ENCODE measurements at places on chromosomes 1 and 21. TPM values are rescaled to one million over a fixed set of nuclear protein-coding genes. Genes with fewer than 3 reads are reported as not detected.

- no peak for DNase-seq
- no peak overlapping the region for H3K4me3 ChIP-seq
- no peaks in the 10 kb centered on the region for H3K36me3 ChIP-seq
- H3K4me1 ChIP-seq, result peaks cover 5% of the 10 kb centered on the region
- H3K27ac ChIP-seq, result peak overlapping the region; percentile 9
Observed at GRCh38 chr1:82225421-82226185, 424.9 kb downstream of the ADGRL2 start.

DNA sequence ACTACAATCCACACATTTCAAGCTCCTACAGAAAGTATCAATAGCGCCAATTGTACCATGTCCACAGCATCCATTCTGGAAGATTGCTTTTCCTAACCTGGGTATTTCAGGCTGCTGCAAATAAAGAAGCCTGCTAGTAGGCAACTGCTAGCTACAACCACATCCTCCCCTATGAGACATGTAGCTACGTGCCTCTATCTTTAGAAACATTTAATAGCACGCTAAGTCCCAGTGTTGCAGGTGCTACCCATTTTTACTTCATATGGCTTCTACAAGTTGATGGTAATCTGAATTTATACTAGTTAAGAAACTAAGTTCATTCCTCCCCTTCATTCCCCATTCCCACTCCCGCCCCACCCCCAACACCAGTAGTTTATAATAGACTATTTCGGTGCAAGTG, 7.4 kb upstream of the AMPD1 start:
- H3K4me1 ChIP-seq, result no peaks in the 10 kb centered on the region
- no peak overlapping the region for H3K4me3 ChIP-seq
- no peak for DNase-seq
- no peak overlapping the region for H3K27ac ChIP-seq
- no peaks in the 10 kb centered on the region for H3K27me3 ChIP-seq
- peaks cover 6% of the 10 kb centered on the region for H3K36me3 ChIP-seq

DNA sequence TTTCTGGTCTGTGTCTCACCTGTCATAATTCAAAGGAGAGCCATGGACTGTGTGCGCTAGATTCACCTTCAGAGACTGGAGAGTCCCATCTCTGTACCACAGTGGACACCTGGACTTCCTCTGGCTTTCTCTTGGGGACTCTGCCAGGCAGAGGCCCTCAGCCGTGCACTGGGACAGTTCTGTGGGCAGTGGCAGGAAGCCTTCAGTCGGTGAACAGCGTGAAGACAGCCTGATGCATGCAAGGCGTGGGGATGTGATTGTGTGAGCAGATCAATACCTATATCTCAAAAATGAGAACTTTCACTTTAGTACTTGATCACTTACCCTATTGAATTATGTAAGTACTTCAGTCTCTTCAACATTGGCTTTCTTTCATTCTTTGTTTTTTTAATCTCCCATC, 245.3 kb downstream of the DISC1 start:
- no peak overlapping the region for H3K27ac ChIP-seq
- H3K36me3 ChIP-seq, result no peaks in the 10 kb centered on the region
- H3K27me3 ChIP-seq, result no peaks in the 10 kb centered on the region
- H3K4me3 ChIP-seq, result no peak overlapping the region
- DNase-seq, result no peak

- H3K4me3 ChIP-seq, result no peak overlapping the region
- H3K4me1 ChIP-seq, result no peaks in the 10 kb centered on the region
- H3K27me3 ChIP-seq, result no peaks in the 10 kb centered on the region
- H3K36me3 ChIP-seq, result no peaks in the 10 kb centered on the region
Observed at GRCh38 chr21:16082038-16082816, 352.4 kb downstream of the USP25 start.

Gene ZNF683
- not detected for total RNA-seq

Gene GDAP2
- total RNA-seq, result 21.5 TPM

Measured in colonic mucosa (tissue), 4 donors.